Activated CD4-positive, CD25-positive, alpha-beta regulatory T cell treated with anti-CD3 and anti-CD28 coated beads, Interleukin-2, amount 50 U/mL, for 72 hours (primary cell): ENCODE measurements at places on chromosomes 6 and 20.

GRCh38 chr20:5999783-6000182 is 49.3 kb downstream of the MCM8 start:
- DNase-seq: no peak

- no peak for DNase-seq
These were observed 99.0 kb upstream of the TNFAIP3 start for GRCh38 chr6:137767911-137768690.

GRCh38 chr20:48349656-48350055 is 478.1 kb downstream of the PREX1 start:
- no peak for DNase-seq

DNA sequence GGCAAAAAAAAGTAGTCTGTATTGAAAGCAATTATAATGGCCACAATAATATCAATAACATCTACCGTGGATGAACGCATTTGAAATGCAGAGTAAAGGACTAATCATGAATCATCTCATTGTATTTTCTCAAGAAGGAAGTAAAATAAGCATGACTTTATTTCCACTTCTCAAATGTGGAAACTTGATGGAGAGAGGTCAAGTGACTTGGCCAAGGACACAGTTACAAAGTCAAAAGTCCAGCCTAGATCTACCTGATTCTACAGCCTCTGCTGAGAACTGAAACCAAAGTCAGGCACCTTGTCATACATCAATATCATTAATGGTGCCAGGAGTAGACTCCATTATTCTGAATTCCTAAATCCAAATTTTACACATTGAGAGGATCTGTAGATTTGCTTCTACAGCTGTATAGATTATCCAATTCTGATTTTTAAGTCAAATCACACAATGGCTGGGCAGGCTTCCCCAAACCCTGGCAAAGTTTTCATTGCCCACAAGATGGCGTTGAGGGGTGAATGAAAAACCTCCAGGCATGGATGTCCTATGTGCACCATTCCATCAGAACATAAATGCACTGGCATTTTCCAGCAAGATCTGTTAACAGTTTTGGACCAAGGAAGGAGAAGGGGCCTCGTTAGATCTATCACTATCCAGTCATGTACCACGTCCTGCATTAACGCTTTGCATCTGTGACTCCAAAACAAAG is 423.1 kb downstream of the MAFB start:
- no peak for DNase-seq

- DNase-seq: no peak
These were observed 44.7 kb upstream of the PCMTD2 start for GRCh38 chr20:64210656-64211369.

- no peak for DNase-seq
These were observed 878.7 kb upstream of the MAN1A1 start for GRCh38 chr6:120228297-120228696.

- DNase-seq: no peak
These were observed 399.9 kb upstream of the HSF2 start for GRCh38 chr6:121999456-122000065.

DNA sequence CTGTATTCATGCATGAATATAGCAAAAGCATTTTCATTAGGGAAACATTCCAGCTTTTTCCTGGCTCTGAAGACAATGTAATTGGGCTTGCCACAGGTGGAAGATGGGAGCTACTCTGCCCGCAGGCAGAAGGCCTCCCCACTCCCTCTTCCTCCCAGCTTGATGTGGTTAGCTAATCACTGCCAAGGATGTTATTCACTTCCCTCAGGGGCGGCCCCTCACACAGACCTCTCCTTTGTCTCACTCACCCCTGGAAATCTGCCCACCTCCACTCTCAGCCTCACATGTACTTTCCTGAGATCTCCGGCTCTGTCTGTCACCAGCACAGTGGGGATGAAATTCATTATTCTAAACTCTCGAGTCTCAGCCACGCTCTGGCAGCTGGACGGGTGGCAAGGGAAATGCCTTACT is 100.7 kb downstream of the ANKRD60 start:
- no peak for DNase-seq

- no peak for DNase-seq
These were observed 17.3 kb upstream of the ID1 start for GRCh38 chr20:31587545-31588389.

DNA sequence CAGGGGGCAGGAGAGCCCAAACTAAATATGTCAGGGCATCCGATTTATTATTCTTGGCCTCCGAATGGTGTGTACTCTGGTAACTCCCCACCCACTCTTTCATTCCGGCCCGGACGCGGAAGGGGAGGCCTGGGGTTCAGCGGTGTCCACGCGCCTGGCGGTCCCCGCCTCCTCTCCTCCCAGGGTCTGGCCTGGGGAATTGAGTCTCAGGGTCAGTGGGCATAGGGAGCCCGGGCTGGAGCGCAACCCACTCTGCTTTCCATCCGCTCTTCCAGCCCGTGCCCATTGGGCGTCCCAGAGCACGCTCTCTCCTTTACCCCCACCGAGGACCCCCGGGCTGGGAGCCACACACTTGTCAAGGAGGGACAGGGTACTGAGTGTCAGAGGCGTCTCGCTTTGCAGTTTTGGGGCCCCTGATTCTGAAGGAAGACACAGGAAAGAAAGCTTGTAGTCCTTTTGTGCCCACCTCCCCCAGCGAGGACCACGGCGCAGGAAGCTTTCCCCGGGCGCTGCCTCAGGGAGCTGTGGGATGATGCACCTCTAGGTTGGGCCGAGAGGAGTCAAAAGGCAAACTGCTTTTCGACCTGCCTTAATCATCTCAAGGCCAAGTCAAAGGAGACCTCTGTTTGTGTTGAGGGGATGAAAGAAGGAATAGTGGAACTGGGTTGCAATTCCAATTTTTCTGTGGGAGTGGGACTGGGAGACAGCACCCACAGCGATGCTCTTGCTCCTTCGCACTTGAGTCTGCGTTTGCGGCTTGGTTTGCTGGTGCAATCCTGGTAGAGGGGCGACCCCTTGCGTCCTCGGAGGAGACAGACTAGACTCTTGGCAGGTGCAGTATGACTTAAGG is 2.5 kb downstream of the RSPO3 start:
- peak; percentile 41 for DNase-seq

- no peak for DNase-seq
These were observed 195.8 kb downstream of the HAO1 start for GRCh38 chr20:7744411-7744810.

DNA sequence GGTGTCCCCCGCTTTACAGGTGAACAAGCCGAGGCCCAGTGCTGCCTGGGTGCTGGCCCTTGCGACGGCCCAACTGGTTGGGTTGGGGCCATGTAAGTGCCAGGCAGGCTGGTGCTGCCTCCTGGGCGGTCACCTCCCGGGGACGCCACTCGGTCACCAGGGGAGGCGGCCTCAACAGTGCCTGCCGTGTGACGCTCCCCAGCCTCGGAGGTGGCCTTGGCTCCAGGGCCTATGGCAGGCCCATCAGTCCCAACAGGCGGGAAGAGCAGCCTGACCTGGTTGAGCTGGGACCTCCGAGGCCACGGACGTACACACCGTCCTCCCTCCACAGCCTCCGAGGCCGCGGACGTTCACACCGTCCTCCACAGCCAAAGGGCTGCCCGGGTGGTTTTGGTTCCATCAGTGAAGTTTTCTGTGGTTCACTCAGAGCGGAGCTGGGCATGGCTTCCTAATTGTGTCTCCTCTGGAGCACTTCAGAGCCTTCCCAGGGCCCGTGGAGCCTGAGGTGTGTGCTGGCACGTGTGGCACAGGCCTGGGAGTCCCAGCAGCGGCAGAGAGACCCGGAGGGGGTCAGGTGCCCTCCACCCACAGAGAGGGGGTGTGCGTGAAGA is 19.3 kb upstream of the SLCO4A1 start:
- no peak for DNase-seq

GRCh38 chr6:87705070-87705691 is 3.1 kb upstream of the AKIRIN2 start:
- peak; percentile 44 for DNase-seq

DNA sequence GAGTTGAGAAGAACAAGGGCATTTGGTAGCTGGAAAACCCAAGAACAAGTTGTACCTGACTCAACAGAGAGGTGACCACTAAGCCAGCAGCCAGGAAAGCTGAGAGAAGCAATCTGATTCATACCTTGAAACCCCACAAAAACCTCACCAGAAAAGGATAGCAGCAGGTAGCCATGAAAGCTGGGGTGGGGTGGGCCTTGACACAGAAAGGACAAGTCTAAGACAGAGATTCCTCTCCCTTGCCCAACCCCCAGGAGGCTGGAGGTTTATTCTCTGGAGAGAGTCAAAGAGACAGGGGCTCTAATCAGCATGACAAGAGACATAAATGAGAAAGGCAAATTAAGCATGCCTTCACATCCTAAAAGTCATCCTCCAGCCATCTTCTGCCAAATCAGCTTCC is 151.7 kb upstream of the DST start:
- no peak for DNase-seq

DNA sequence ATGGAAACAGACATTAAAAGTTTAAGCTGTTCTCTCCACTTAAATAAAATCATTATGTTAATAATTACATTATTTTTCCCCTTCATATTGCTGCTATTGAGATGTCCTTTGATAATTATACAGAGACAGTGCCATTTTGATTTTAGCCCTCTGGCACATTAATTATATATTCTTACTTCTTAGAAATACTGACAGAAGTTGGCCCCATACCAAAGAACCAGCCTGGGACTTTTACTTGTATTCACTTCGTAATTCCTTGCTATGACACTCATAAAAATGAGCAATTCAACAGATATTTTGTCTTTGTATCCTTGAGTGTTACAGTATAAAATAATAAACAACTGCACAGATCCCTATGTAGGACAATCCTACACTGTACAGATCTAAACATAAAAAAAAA is 743.7 kb downstream of the TBC1D32 start:
- no peak for DNase-seq

DNA sequence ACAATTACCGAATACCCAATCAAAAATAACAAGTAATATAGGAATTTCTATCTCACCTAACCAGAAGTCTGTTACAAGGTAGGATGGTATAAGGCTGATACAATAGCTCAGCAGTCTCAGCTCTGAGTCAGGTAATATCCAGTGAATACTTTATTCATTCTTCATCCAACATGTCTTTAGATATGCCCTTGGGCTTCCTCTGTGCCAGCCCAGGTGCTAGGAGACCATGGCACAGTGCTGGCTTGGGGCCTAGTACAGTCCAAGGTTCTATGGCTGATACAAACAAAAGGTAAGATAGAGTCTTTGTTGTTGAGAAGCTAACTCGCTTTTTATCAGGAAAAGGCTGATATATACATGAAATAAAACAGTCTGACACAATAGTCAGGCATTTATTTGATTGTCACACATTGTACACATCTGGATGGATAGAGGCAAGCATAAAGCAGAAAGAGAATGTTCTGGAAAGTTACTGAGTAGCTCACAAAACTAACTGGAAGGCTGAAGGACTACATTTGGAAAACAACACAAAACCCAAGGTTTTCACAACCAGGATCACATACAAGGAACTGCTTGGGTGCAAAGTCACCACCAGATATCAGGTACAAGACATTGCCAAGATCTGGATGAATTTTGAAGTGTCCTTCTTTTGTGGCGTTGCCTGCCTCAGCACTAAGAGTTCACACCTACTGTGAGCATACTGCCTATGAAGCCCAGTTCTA is 110.4 kb upstream of the SCAF8 start:
- no peak for DNase-seq

GRCh38 chr6:38346291-38347079 is 293.2 kb downstream of the BTBD9 start:
- no peak for DNase-seq

DNA sequence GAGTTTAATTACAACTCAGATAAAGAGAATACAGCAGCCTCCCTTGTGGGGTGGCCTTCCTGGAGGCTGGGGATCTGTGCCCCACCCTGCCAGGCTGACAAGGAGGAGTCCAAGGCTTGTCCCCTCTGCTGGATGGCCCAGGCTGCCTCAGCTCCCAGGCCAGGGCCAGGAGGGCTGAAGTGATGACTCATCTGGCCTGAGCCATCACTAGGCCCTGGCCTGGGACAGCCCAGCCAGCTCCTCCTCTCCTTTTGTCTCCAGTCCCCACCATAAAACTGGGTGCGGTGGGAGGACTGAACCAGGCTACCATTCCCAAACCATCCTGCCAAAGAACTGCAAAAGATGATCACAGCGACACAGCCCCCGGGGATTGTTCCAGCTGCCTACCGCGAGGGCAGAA is 15.0 kb downstream of the GRM4 start:
- DNase-seq: no peak

DNA sequence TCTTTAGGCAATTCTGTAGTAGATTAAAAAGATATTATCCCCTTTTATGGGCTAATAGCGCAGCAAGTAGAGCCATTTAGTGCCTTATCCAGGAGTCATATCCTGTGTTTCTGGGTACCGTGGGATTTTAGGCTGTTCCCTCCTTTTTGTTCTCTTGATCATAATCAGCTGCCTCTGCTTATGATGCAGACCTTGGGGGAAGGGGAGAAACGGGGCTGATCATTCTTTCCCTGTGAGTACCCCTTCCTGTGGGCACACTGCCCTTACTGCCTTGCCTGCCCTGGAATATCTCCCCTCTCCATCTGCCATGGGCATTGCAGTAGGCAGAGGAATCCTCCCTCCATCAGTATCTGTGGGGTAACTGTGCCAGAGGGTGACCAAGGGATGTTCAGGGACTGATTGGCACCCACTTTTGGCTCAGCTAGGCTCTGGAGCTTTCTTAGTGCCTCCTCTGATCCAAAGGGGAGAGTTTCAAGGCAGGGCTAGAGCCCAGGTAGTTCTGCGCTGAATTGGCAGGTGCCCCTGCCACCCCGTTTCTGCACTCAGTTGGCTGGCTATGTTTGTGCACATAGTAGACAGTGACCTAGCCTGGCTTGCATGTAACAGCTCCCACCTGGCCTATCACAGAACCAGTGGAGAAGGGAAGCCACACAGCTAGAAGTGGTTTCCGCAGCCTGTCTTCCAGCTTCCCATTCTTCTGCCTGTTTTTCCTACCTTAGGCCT is 103.3 kb downstream of the FIG4 start:
- DNase-seq: no peak

DNA sequence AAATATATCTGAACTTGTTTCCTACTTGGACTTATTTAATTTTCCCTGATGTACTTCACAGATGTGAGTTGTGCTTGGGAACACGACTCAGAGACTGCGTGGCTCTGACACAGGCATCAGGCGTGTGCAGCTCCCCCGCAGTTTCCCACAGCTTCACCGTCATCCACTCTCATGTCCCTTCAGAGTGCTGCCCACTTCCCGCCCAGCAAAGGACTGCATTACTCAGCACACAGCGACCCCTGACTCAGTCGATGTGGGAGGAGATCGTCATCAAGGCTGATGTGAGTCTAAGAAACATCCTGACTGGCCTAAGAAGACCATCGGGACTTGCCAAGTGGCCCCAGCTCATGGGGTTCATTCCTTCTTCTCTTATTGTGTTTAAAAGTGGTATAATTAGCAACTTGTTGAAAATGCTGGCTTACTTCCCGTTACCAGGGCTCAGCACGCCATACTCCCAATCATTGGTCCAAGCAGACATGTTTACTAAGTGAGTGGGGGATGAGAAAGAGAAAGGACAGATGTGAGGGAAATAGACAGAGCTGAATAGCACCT is 539.4 kb upstream of the JARID2 start:
- peak; percentile 52 for DNase-seq

GRCh38 chr6:45293306-45293705 is 34.8 kb upstream of the RUNX2 start:
- no peak for DNase-seq

GRCh38 chr6:149273318-149273717 is 44.2 kb upstream of the TAB2 start:
- DNase-seq: no peak

GRCh38 chr20:63471717-63471980 is 806 bp downstream of the KCNQ2 start:
- no peak for DNase-seq

- no peak for DNase-seq
These were observed 182.8 kb downstream of the TBXT start for GRCh38 chr6:165984729-165985275.
